ENCODE measurements at places on chromosomes 6 and 20. TPM values are rescaled to one million over a fixed set of nuclear protein-coding genes. Genes with fewer than 3 reads are reported as not detected.

The FILIP1 gene
- 40.3 TPM for total RNA-seq

The RGS17 gene
- 0.62 TPM for total RNA-seq

The RBBP9 gene
- total RNA-seq = 17.3 TPM

The GLP1R gene
- total RNA-seq = not detected

The TFAP2C gene
- total RNA-seq = 0.23 TPM

The OLIG3 gene
- total RNA-seq = not detected

The ABHD16B gene
- not detected for total RNA-seq

The WFDC12 gene
- not detected for total RNA-seq

Measured in posterior vena cava (tissue), 2 donors.